ENCODE measurements at places on chromosomes 13 and 19. TPM values are rescaled to one million over a fixed set of nuclear protein-coding genes. Genes with fewer than 3 reads are reported as not detected.

DNA sequence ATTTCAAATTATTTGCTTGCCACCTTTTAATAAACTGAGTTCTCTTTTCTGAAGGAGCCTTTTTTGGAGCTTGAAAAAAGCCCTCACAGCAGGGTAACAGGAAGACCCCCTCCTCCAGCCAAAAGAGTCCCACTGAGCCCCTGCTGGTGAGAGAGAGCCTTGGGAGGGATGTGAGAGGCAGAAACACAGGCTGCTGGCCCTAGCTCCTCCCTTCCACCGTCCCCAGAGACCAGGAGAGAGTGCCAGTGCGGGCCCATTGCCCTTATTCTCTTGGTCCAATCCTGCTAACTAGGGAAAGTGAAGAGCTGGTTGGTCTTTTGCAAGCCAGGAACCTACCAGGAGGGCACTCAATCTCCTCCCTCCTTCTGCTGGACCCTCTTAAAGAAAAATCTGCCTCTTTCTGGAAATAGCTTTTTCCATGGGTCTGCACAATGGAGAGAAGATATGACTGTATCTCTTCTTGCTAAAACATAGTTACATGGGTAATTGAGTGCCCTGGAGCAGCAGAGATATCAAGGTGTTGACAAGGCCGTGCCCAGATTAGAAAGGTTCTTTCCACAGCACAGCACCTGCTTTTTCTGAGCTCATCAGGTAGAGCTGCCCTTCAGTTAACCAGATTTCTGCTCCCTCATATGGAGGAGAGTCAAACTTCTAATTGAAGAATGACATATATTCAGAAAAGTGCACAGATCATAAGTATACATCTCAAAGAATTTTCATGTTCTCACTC lies 113.9 kb downstream of the LRCH1 start:
- no peak for DNase-seq

- no peak for DNase-seq
Measured at GRCh38 chr13:22095794-22096193, 424.9 kb downstream of the FGF9 start.

DNA sequence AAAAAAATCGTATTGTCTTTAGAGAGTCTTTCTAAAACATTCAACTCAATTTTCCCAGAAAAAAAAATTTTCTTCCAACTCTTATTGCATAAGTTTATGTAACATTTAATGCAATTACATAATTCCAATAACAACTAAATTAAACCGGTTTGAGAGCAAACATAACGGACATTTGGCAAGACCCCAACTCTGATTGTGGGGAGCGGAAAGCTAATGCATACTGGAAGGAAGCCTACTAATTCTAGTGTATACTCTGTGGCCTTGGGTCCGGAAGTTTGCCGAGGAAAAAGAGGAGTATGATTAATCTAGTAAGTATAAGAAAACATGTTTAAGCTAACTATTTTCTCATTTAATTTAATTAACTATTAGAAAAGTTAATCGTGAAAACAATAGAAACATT lies 21.3 kb upstream of the MIR17HG start:
- no peak for DNase-seq

DNA sequence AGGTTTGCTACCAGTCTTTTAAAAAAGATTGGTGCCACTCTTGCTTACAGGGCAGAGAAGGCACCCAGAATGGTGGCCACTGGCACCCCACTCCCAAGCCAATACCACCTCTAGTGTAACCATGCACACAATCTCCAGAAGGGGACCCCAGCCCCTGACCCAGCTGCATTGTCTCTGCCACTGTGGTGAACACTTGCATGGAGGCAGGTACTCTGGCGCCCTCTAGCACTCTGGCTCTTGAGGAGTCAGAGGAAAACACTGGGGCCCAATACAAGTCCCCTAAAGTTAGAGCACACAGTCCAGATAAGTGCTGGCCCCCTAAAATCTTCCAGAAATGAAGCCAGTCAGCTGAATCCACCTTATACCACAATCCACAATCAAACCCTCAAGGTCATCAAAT lies 6.0 kb downstream of the ERVV-1 start:
- no peak for DNase-seq

DNA sequence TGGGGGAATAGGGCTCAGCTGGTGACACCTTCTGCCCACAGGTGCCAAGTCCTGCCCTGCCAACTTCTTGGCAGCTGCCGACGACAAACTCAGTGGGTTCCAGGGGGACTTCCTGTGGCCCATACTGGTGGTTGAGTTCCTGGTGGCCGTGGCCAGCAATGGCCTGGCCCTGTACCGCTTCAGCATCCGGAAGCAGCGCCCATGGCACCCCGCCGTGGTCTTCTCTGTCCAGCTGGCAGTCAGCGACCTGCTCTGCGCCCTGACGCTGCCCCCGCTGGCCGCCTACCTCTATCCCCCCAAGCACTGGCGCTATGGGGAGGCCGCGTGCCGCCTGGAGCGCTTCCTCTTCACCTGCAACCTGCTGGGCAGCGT lies 2.1 kb downstream of the P2RY11 start:
- no peak for DNase-seq

The GPI gene
- 406 TPM for total RNA-seq

DNA sequence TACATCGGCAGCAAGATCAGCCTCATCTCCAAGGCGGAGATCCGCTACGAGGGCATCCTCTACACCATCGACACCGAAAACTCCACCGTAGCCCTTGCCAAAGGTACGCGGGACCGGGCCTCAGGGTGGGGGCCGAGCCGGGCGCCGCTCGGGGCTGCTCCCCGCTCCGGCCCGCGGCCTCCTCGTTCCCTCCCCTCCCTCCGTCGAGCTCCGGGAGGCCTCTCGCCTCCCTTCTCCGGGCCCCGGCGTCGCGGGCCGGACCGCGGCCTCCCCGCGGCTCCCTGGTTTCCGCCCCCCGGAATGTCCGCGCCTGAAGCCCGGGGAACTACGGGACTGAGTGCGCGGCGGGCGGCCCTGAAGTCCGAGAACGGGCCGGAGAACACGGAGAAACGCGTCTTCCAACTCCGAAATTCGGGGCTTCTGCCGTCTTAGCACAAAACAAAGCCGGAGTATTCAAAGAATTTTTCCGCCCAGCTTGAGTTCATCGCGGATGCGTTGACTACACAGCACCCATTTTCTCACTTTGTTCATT lies 423 bp downstream of the LSM14A start:
- peak; percentile 19 for DNase-seq

DNA sequence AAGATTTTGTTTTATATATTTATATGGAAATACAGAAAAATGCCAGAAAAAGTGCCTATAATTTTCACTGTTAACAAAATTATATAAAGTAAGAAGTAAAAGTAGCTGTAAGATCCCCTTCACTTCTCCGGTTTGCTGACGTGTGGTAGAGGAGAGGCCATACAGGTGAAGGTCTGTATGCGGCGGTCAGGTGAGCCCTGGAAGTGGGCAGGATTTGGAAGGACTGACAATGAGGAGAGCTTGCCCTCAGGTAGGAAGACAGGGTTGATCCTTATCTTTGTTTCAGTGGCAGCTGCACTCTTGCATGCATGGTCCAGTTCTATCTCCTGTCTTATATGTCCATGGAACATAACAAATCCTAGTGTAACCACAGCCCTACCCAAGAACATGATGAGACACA lies 16.9 kb upstream of the TFDP1 start:
- DNase-seq = no peak

GRCh38 chr19:19385896-19386869 lies 19.3 kb upstream of the GATAD2A start:
- peak; percentile 35 for DNase-seq

- DNase-seq = peak; percentile 89
Measured at GRCh38 chr19:23403581-23404324, 8.5 kb upstream of the ZNF91 start.

- no peak for DNase-seq
Measured at GRCh38 chr13:59873309-59873708, 290.4 kb downstream of the DIAPH3 start.

DNA sequence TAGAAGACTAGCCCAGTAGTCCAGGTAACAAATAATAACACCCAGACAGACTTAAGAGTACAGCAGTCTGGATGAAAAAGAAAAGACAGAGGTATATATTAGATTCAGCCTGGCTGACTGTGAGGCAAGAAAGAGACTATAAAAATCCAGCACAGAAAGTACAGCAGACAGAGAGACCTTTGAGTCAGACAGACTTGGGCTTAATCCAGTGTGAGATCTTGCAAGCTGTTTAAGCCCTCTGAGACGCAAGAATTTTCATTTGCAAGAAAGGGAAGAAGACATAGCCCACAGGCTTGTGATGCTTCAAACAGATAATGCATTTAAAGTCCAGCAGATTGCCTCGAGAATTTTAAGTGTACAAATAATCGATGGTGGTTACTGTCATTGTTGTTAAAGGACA lies 471.4 kb downstream of the LIG4 start:
- DNase-seq = no peak

The ZNF443 gene
- 6.7 TPM for total RNA-seq

- no peak for DNase-seq
Measured at GRCh38 chr13:67833564-67833963, 603.4 kb upstream of the PCDH9 start.
